ENCODE measurements at places on chromosomes 1 and 21.

DNA sequence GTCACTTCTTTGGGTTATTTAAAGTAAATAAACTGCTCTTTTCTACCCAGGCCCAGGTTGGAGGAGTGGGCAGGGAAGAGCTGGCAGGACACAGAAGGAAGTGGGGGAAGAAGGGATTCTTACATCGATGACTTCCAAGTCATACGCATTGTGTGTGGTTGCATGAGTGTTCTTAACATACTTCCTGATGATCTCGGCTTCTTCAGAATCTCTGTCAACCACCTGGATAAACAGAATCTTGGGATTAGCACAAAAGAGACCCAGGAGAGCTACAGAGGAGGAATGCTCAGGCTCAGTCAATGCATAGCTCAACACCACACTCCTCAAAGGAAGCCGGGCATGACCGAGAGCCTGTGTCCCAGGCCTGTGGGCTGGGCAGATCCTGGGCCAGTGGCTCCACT is 42.1 kb downstream of the PARP1 start:
- DNase-seq = no peak

- no peak for DNase-seq
Observed at GRCh38 chr1:2443277-2444137, 31.1 kb upstream of the PEX10 start.

- no peak for DNase-seq
Observed at GRCh38 chr1:1165900-1166421, 7.7 kb upstream of the TTLL10 start.

DNA sequence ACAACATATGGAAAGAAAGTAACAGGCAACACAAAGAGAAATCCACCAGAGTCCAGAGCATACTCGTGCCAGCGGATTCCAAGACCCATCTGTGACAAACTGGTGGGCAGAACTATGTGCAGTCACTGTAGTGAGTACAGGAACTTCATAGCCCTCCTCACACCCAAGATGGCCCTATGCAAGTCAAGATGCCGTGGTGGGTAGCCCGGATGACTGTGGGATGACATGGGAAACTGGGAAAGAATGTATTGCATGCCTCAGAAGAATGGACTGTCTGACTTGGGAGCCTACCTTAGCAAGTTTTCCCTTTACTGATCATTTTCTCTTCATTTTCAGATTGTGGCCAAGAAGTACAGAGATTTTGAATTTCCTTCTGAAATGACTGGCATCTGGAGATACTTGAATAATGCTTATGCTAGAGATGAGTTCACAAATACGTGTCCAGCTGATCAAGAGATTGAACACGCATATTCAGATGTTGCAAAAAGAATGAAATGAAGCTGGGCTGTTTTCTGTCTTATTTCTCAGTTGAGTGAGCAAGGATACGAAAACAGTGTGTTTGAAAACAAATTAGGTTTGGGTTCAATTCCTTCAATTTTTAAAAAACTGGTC is 47.3 kb downstream of the CLIC6 start:
- DNase-seq = no peak

GRCh38 chr1:207073906-207074820 is 14.5 kb upstream of the C4BPB start:
- DNase-seq = no peak
